Stomach (tissue), 19 donors: ENCODE measurements at places on chromosomes 1 and 21. TPM values are rescaled to one million over a fixed set of nuclear protein-coding genes. Genes with fewer than 3 reads are reported as not detected.
A peak's percentile ranks its signal among the peaks of the same experiment; 100 is the strongest.

- no peak for DNase-seq
- H3K4me1 ChIP-seq: no peaks in the 10 kb centered on the region
- no peak overlapping the region for H3K4me3 ChIP-seq
- H3K27ac ChIP-seq: no peak overlapping the region
- no peaks in the 10 kb centered on the region for H3K36me3 ChIP-seq
Measured at GRCh38 chr21:19908390-19908789, 1089.8 kb upstream of the NCAM2 start.

- peaks cover 29% of the 10 kb centered on the region for H3K4me1 ChIP-seq
- peaks cover 20% of the 10 kb centered on the region for H3K36me3 ChIP-seq
- no peak overlapping the region for H3K27ac ChIP-seq
- H3K4me3 ChIP-seq: no peak overlapping the region
Measured at GRCh38 chr1:52059321-52059720, 3.2 kb downstream of the BTF3L4 start.

GRCh38 chr1:2184531-2184930 lies 10.0 kb downstream of the FAAP20 start:
- H3K4me3 ChIP-seq: no peak overlapping the region
- H3K27ac ChIP-seq: no peak overlapping the region
- no peaks in the 10 kb centered on the region for H3K4me1 ChIP-seq

GRCh38 chr1:11058595-11059154 lies 1.1 kb downstream of the SRM start:
- DNase-seq: peak; percentile 29
- peak overlapping the region; percentile 75 for H3K27ac ChIP-seq
- H3K4me1 ChIP-seq: peaks cover 11% of the 10 kb centered on the region

- H3K4me1 ChIP-seq: peaks cover 36% of the 10 kb centered on the region
- H3K4me3 ChIP-seq: no peak overlapping the region
- H3K36me3 ChIP-seq: no peaks in the 10 kb centered on the region
- peak; percentile 76 for DNase-seq
Measured at GRCh38 chr1:94061513-94062443, 59.2 kb downstream of the ABCA4 start.

- no peak for DNase-seq
- no peaks in the 10 kb centered on the region for H3K27me3 ChIP-seq
- no peaks in the 10 kb centered on the region for H3K36me3 ChIP-seq
- no peaks in the 10 kb centered on the region for H3K4me1 ChIP-seq
- H3K27ac ChIP-seq: no peak overlapping the region
Measured at GRCh38 chr1:66439031-66439740, 94.8 kb upstream of the SGIP1 start.

GRCh38 chr21:45524756-45525152 lies 17.5 kb downstream of the SLC19A1 start:
- no peak overlapping the region for H3K4me3 ChIP-seq
- DNase-seq: peak; percentile 20
- peaks cover 48% of the 10 kb centered on the region for H3K36me3 ChIP-seq
- H3K27ac ChIP-seq: peak overlapping the region; percentile 34
- no peaks in the 10 kb centered on the region for H3K27me3 ChIP-seq

DNA sequence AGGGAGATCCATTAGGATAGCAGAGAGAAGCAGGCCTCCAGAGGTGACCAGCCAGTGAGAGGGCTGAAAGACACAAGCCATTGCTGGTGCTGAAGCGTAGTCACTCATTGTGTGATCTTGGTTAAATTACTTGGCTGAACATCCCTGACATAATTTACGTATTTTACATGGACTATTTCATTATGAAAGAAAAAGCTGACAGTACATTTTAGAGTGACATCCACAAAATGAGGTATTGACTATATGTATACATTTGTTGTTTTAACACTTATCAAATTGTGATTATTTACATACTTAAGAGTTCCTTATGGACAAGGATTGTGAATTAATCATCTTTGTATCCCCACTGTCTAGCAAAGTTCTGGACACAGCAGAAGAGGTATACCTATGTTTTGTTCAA lies 14.9 kb downstream of the DESI2 start:
- DNase-seq: no peak
- no peak overlapping the region for H3K27ac ChIP-seq
- no peak overlapping the region for H3K4me3 ChIP-seq
- H3K27me3 ChIP-seq: no peaks in the 10 kb centered on the region
- peaks cover 53% of the 10 kb centered on the region for H3K4me1 ChIP-seq
- H3K36me3 ChIP-seq: peaks cover 6% of the 10 kb centered on the region

Gene ENAH
- 149 TPM for total RNA-seq

Gene OR2W3
- total RNA-seq: 0.92 TPM

Gene YARS1
- total RNA-seq: 99.1 TPM

DNA sequence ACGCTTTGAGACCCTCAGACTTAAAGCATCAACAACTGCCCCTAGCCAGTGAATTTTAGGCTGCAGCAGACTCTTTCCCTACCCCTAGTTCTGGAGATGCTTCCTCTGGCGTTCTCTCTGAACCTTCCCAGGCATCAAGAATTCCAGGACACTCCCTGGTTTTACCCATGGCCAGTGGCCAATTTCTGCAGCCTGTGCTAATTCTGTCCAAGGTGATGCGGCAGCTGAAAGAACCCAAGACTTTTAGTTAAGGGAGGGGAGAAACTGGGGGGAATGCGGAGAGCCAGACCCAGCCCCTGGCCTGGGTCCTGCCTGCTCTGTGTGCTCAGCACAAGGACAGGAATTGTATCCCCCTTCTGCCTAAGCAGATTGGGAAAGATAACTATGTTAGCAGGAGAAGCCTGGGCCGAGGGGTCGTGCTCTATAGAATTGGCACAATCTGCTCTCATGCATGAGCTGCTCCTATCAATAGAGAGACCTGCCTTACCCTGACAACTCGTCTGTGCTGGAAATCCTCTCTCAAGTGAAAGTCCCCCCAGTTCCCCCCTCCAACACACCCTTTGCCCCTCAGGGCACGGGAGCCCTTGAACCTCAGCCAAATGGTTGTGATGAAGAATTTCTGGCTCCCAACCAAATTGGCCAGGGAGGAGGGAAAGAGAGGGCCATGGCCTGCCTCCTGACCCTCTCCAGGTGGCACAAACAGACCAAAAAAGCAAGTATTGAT lies 5.4 kb upstream of the GJA8 start:
- H3K27me3 ChIP-seq: peaks cover 6% of the 10 kb centered on the region
- H3K4me1 ChIP-seq: no peaks in the 10 kb centered on the region
- H3K36me3 ChIP-seq: no peaks in the 10 kb centered on the region
- DNase-seq: no peak
- no peak overlapping the region for H3K27ac ChIP-seq
- H3K4me3 ChIP-seq: no peak overlapping the region

GRCh38 chr1:92210701-92211100 lies 7.0 kb upstream of the C1orf146 start:
- no peak overlapping the region for H3K27ac ChIP-seq
- H3K27me3 ChIP-seq: no peaks in the 10 kb centered on the region
- DNase-seq: no peak
- H3K4me1 ChIP-seq: no peaks in the 10 kb centered on the region
- no peaks in the 10 kb centered on the region for H3K36me3 ChIP-seq

DNA sequence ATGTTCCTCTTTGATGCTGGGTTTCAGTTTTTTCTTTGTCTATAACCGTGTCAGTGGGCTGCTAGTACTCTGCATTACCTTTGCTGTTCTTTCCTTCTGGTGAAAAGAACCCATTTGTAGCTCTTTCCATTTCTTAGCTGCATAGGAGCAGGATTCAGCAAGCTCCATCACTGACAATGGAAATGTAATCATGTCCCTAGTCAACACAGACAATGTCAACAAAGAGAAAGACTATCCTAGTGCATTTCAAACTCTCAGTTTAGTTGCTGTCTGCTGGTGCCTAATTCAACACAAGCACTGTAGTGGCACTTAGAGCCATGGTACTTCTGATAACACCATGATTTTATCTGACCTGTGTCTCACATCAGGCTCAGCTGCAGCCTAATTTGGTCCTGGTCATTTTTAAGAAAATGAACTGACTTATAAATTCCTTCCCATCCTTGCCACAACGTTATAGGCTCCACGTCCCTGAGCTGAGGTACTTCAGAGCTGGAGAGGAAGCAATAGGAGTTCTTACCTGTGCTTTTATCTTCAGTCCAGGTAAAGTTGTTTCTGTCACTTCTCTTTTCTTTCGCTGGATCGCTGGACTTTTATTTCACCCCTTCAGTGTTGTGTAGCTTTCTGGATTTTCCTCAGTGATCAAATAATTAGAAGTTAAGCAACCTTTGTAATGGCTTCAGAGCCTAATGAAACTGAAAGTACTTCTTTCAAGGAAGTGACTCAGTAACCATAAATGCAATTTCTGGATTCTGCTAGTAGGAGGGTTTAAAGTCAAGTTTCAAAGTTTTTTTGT lies at the start of gene GBP3:
GBP3 (minus strand) TSS at position 700 of the 793 bp plus-strand sequence. CDS start 2,145 bp downstream, outside the sequence.
- H3K4me1 ChIP-seq: peaks cover 14% of the 10 kb centered on the region
- peak within 1 kb of the TSS; percentile 56 for H3K4me3 ChIP-seq
- peak within 1 kb of the TSS; percentile 81 for H3K27ac ChIP-seq
- peaks cover 29% of the 10 kb centered on the region for H3K36me3 ChIP-seq
- DNase-seq: no peak

DNA sequence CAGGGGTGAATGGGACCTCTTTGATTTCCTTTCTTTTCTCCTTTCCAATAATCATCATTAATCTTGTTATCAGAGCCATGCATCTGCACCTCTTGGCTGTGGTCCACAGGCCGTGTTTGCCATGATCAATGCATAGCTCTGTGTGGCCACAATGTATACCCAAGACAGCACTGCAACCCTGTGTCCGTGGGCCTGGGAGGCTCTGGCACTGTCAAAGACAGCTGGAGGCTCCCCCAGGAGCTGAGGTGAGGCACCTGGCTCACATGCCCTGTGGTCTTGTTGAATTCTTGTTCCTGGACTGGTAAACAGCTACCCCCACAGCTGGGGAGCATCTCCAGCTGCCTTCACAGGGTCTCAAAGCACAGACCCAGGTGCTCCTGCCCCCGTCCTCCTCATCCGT lies 67.2 kb upstream of the SELENON start:
- no peak overlapping the region for H3K4me3 ChIP-seq
- no peak overlapping the region for H3K27ac ChIP-seq
- no peaks in the 10 kb centered on the region for H3K27me3 ChIP-seq
- no peak for DNase-seq
- H3K36me3 ChIP-seq: no peaks in the 10 kb centered on the region

DNA sequence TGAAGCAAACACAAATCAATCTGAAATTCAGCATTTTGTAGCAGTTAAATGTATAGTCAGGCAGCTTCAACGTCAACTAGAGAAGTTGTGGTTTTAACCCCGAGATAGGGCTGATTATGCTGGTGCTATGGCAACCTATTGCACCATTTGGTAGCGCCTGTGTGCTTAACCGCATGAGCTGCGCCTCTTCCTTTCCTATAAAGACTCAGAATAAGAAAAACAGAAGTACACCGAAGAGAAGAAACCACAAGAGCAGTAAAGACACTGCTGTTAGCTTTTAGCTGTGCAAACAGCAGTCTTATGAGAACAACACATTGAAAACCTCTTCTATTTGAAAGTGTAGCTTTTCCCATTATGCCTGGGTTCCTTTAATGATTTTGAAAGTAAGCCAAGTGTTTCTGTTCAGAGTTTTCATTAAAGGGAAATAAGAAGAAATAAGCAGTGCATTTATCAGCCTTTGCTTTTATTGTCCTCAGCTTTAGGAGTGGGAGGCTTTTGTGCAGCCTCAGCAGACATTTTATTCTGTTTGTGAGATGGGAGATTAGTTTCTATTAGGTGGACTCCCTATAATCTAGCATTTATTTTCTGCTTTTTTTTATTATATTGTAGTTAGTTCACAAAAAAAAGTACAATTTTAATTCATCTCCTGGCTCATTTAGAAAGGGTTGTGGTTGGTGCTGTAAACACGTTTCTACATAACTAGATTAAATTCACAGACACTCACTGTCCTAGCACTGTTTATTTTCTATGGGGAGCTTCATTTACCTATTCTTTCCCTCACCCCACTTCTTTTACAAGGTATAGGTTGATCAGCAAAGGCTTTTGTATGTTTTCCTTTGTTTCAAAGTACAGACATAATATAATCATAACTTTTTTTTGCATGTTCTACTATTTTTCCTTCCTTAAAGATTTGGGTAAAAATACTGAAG lies 43.3 kb downstream of the PTPRC start:
- H3K27me3 ChIP-seq: no peaks in the 10 kb centered on the region
- H3K27ac ChIP-seq: peak overlapping the region; percentile 23
- DNase-seq: peak; percentile 58
- H3K36me3 ChIP-seq: no peaks in the 10 kb centered on the region

Gene PDC
- total RNA-seq: not detected

Gene MCOLN2
- not detected for total RNA-seq

DNA sequence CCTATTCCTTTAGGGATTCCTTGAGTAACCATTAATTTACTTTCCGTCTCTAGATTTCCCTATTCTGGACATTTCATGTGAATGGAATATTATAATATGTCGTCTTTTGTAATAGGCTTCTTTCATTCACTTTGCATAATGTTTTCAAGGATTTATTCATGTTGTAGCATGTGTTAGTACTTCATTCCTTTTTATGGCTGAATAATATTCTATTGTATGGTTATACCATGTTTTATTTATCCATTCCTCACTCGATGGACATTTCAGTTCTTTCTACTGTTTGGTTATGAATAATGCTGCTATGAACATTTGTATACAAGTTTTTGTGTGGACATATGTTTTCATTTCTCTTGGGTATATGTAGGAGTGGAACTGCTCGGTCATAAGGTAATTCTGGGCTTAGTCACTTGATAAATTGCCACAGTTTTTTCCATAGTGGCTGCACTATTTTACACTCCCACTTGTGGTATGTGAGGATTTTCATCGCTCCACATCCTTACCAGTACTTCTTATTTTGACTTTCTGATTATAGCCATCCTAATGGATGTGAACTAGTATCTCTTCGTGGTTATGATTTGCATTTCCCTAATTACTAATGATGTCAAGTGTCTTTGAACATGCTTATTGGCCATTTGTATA lies 17.7 kb downstream of the PPP2R5A start:
- H3K27me3 ChIP-seq: no peaks in the 10 kb centered on the region
- no peak overlapping the region for H3K27ac ChIP-seq
- H3K36me3 ChIP-seq: no peaks in the 10 kb centered on the region
- peaks cover 5% of the 10 kb centered on the region for H3K4me1 ChIP-seq

DNA sequence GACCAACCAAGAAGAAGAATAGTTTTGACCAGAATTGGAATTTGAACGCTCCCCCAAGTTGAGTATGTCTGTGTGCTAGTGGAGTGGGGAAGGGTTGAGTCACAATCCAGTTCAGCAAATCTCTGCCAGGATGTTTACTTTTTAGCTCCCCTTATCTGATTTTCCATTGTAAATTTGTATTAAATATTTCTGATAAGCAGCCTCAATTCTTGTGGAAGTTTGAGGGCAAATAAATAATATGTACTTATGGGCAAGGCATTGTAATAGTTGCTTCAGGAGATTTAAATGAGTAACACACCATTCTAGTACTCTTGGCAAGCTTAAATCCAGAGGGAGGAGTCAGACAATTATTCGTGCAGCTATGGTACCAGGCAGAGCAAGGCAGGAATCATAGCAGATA lies 14.4 kb downstream of the CXADR start:
- no peak for DNase-seq
- H3K4me1 ChIP-seq: peaks cover 8% of the 10 kb centered on the region
- H3K27me3 ChIP-seq: no peaks in the 10 kb centered on the region
- H3K36me3 ChIP-seq: no peaks in the 10 kb centered on the region
- peak overlapping the region; percentile 70 for H3K27ac ChIP-seq
